ENCODE measurements at places on chromosomes 2 and 18. TPM values are rescaled to one million over a fixed set of nuclear protein-coding genes. Genes with fewer than 3 reads are reported as not detected.
A peak's percentile ranks its signal among the peaks of the same experiment; 100 is the strongest.

Gene GRHL1
- 0.28 TPM for total RNA-seq

- DNase-seq: no peak
Observed at GRCh38 chr2:205483095-205483494, 199.2 kb upstream of the NRP2 start.

Gene PASK
- total RNA-seq: 87.9 TPM

DNA sequence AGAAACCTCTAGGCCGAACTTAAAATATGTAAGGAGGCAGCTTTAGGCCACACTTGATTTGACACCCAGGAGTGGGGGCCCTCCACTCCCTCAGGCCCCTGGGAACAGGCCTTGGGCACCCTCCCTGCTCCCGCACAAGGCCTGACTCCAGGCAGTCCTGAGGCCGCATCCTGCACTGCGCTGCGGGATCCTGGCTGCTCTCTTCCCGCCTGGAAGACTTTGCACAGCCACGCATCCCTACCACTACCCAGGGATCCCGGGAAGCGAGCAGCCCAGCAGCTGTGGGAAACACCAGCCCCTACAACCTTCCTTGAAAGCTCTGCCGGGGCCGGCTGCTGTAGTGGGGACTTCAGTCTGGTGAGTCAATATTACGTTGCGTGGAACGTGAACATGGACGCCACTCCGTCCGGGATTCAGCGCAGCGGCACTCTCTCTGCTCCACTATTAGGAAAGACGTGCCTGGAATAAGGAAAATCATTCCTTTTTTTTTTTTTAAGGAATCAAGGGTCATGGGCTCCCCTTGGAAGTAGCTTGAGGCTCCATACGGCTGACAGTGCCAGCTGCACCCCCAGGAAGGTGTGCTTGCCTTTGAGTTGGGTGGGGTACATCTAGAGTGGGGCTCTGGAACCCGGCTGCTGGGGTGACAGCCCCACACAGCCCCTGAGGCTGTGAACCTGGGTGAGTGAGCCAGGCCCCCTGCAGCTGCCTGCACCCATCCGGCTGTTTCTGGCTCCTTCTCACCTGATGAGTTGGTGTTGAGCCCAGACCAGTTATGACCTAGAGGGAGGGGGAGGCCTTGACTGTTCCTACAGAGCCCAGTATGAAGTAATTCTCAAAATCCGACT is 119.2 kb upstream of the TMEM18 start:
- no peak for DNase-seq

DNA sequence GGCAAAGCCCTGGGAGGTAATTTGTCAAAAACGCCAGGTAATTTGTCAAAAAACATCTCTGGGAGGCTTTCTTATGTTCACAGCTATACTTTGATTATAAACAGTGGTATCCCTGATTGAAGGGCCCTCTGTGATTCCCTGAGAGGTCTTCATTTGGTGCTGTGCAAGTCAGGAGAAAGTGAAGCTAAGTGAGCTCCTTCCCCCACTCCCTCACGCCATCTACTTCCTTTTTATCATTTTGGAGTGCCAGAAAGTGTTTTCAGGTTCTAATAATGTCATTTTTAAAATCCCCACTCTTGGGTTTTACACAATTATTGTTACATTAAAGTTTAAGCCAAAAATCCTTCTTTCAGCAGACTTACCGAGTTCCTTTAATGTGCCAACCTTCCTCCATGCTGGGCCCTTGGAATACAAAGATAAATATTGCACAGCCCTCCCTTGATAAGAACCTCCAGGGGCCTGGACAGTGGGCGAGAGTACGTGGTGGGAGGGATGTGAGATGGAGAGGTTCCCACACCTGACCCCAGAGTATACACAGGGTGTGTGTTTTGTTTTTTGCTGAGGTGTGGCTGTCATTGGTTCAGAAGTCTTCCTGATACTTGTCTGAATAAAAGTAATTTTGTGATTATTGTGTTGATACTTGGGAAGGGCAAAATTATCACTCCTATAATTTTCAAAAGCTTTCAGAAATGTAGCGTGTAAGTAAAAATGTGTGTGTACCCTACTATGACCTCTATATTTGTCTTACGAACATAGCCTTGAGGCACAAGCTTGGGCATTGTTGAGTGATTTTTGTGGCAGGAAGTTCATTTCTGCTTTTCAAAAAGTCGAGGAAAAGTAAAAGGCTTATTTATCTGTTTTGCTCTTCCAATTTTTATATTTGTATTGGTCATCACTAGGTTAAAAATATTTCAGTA is 8.2 kb downstream of the MAPRE2 start:
- DNase-seq: peak; percentile 37

Gene ZSWIM2
- total RNA-seq: not detected

- DNase-seq: no peak
Observed at GRCh38 chr2:833180-833579, 117.5 kb upstream of the SNTG2 start.

Gene COL6A3
- total RNA-seq: 1.3 TPM

DNA sequence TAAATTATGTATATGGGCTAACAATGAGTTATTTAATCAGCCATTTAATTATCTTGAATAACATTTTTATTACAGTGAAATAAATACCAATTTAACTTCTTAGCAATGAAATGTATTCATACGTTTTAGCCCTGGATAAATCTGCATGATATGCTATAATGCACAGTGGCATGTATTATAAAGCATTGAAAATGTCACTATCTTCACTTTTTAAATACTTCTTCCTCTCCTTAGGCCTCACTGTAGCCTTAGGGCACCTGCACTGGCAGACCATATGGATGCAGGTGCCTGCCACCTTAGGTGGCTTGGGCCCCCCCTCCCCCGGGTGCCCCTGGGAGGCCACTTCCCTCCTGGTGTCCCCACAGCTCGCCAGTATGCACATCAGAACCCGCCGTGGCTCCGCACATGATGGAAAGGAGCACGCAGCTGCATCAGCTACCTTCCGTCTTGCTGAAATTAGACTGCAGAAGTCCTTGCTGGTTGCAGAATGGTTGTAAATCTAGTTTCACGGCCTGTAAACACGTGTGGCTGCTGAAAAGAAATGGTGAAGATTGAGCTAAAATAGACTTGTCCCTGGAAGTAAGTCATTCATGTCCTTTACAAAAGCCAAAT is 56.7 kb downstream of the ADI1 start:
- no peak for DNase-seq

DNA sequence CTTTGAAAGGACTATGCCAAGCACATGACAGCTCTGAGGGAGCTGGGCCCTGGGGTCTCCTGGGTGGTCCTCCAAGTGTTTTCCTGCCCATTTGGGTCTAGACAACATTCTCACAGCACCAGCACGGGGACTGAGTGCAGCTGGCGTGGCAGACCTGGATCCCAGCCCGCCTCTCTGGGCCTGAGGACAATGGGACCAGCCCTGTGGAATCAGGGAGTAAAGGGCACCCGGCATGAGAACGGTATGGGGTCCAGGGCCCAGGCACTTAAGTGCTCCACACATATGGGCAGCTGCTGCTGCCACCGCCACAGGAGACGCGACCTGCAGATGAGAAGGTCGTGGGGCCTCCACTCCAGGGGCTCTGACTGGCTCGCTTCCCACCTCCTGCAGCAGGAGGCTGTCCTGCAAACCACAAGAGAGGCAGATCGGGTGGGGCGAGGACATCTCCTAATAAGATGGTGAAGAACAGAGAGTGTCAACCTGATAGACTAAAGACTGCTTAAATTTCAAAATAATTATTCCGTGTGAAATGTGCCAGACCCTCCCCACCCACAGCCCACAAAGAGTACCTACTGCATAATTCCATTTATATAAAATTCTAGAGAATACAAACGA is 46.3 kb downstream of the FAM178B start:
- DNase-seq: no peak

GRCh38 chr2:70523996-70524965 is 29.3 kb downstream of the TGFA start:
- peak; percentile 51 for DNase-seq

Gene PROKR1
- not detected for total RNA-seq

- no peak for DNase-seq
Observed at GRCh38 chr18:57792631-57793301, 10.3 kb downstream of the ATP8B1 start.

Gene UGT1A6
- not detected for total RNA-seq

DNA sequence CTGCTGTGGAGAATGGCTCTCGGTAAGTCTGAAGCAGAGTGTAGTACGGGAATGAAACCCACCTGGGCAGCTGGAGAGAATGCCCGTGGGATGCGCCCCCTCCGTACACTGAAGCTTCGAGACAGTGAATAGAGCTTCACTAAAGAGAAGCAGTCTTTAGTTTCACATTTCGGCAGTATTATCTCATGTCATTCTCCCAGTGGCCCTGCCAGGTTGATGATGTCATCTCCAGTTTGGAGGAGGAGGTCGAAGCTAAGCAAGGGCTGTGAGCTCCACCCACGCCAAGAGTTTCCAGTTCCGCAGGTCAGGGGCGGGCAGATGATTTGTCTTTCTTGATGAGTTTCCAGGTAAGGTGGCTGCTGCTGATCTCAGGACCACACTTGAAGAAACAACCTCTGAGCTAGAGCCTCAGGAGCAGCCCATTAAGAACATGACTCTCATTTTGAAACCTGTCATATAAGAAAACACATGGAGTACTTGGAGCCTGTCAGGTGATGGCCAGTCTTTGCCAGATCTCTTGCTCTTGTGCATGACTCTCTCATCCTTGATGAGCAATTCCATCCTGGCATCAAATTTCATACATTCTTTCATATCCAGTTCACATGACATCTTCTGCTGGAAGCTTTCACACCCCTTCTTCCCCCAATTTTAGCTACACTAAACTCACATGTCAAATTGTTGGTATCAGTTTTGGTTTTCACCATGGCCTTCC is 475.0 kb downstream of the RNF144A start:
- DNase-seq: no peak

Gene CCDC85A
- total RNA-seq: not detected

Gene KLHL41
- total RNA-seq: not detected

DNA sequence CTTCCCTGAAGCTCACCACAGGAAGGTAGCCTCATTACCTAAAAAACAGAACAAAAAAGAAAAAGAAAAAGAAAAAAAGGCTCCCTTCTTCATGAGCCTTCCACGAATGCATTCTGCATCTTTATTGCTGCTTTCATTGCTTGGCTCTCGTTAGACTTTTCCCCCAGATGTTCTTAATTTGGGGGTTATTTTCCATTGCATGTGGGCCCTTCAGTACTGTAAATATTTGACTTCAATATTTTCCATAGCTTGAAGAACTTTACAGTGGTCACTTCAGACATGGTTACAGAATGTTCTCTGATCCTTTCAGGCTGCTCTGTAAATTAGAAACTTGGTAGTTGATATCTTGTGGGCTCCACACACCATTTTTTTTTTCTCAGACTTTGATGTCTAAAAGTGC is 65.6 kb upstream of the COPS8 start:
- no peak for DNase-seq

DNA sequence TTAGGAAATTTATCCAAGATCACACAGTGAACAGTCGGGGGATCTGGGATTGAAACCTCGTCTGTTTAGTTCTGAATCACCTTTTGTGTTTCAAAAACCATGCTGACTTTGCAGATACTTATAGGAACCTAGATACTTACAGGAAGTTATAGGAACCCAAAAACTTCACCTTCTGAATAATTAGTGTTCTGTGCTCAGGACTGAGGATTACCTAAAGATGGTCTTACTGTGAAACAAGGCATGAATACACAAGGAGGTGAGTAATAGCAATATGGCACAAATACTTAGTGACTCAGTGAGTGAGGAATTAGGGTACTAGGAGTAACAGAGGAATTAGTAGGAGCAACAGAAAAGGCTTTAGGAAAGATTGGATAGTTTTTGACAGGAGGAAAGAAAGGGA is 145.5 kb downstream of the LRATD1 start:
- DNase-seq: no peak

- no peak for DNase-seq
Observed at GRCh38 chr18:9756271-9756932, 48.3 kb downstream of the RAB31 start.

DNA sequence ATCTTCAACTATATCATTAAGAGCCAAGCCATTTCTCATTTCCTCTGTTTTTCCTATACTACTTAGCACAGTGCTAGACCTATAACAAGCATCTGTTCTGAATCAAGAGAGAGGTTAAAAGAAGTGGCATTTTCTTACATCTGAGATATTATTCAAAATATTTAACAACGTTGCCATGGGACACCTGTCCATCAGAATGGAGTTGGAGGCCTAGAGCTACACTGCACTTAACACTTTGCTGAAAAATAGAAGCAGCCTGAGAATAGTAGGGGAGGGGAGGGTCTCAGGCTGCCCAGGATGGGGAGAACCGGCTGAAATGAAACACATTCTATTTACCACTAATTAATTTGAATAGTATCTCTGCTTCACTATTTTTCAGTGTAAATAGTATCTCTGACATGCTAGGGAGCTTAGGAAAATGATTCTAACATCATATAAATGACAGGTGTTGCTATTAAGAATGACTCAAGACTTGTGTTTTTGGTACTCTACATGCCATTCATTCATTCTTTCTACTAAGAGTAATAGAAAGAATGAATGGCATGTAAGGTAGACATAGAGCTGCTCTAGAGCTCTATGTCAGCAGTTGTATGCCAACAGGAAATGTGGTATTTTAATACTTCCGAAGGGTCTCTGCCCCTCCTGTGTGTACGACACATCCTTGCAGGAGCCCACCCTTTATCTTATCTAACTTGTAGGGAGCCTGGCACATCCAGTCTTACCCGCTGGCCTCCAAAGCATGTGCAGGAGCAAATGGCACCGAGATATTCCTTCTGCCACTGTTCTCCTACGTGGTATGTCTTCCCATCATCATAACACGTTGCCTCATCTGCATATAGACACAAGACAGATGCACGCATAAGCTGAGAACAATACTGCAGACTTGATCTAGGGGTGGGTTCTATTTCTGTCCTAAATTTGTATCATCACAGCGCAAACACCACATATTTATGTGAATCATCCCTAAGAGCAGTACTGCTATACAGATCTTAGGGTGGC is 52.6 kb downstream of the ATIC start:
- DNase-seq: no peak

DNA sequence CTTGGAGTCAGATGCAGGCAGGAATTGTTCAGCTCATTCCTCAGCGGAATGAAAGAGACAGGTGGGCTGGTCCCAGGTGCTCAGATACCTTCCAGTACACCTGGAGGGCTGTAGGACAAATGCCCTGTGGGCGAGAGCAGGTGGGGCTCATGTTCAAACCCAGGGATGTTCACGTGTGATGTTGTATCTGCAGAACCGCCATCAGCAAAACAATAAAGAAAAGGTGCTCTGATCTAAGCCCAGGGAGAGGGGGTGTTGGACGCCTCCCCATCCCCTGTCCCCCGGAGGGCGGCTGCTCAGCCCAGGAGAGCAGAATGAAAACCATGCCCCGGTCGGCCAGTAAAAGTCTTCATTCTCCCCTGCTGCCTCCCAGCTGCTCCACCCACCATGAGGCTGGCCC is 197.4 kb downstream of the HAUS1 start:
- no peak for DNase-seq

GRCh38 chr2:159035790-159036411 is 67.5 kb downstream of the TANC1 start:
- no peak for DNase-seq
